Activated CD8-positive, alpha-beta memory T cell treated with anti-CD3 and anti-CD28 coated beads, Interleukin-2, amount 50 U/mL, for 4 hours (primary cell): ENCODE measurements at places on chromosomes 12 and 14.

- no peak for DNase-seq
These were observed 19.7 kb upstream of the YY1 start for GRCh38 chr14:100219126-100219785.

- DNase-seq = no peak
These were observed 15.1 kb downstream of the ABHD4 start for GRCh38 chr14:22613106-22613695.

DNA sequence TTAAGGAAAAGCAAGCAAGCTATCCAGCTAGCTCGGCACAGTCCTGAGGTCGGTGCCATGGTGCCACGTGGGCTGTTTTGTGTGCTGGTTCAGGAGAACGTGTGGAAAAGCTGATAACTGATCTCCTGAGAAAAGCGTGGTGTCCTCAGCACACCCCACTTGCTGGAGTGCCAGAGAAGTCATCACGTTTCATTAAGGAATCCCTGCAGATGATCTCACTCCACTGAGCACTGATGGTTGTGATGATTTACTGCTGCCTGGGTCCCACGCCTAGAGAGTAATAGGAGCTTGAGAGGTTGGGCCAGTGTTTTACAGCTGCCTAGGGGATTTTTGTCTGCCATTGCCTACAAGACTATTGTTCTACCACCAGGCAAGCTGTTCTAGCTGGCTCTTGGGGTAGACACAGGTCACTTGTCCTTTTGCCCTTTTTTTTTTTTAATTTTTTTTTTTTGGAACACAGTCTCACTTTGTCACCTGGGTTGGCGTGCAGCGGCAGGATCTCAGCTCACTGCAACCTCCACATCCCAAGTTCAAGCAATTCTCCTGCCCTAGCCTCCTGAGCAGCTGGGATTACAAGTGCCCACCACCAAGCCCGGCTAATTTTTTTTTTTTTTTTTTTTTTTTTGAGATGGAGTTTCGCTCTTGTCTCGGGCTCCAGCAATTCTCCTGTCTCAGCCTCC lies 42.3 kb upstream of the EVL start:
- no peak for DNase-seq

DNA sequence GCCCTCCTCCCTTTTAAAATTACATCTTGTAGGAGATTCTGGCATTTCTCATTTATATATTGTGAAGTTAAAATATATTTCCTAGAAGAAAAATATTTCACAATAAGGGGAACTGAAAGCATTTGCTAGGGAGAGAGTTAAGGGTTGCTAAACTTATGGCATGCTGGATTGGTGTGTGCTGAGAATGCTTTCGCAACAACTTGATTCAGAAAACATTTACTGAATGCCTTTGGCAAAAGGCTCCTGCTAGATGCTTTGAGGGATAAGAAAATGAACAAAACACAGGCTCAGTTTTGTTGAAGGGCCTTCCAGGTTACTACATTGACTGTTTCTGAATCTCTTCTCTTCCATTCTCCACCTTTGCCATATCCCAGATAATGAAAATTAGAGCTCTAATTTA lies 67.5 kb downstream of the DIP2B start:
- no peak for DNase-seq

DNA sequence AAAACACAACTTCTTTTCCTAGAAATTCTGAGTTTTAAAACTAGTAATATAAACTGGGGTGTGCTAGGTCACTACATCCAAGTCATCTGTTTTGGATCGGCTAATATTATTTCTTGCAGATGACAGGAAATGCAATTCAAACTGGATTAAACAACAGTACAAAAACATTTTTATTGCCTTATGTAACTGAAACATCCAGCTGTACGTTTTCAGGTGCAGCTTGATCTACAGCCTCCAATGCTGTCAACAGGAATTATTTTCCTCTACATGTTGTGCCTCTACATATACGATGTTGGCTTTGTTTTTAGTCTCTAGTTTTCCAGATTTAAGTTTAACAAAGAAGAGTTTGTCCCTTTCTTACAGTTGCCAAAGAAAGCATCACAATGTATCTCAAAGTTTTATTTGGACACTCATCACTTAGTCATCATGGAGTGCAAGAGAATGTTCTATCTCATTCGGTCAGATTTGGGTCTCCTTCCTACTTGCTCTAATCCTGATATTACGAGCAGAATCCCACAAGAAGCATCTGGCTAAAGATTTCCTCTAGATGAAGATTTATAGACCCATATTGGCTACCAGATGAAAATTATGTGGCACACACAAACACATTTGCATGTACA lies 326.7 kb downstream of the SLC6A15 start:
- no peak for DNase-seq

DNA sequence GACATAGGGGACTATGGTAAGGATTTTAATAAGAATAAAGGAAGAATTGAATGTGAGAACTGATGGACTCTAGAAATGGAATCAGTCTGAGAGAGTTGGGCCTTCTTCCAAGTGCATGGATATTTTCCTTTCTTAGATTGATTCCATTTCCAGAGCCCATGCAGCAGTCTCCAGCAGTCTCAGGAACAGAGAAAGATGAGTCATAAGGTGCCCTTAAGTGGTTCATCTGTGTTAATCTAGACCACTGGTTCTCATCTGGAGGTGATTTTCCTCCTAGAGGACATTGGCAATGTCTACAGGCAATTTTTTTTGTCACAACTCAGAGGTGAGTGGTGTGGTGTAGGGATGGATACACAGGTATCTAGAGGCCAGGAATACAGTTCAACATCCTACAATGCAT lies 25.9 kb downstream of the TRIM9 start:
- DNase-seq = no peak

DNA sequence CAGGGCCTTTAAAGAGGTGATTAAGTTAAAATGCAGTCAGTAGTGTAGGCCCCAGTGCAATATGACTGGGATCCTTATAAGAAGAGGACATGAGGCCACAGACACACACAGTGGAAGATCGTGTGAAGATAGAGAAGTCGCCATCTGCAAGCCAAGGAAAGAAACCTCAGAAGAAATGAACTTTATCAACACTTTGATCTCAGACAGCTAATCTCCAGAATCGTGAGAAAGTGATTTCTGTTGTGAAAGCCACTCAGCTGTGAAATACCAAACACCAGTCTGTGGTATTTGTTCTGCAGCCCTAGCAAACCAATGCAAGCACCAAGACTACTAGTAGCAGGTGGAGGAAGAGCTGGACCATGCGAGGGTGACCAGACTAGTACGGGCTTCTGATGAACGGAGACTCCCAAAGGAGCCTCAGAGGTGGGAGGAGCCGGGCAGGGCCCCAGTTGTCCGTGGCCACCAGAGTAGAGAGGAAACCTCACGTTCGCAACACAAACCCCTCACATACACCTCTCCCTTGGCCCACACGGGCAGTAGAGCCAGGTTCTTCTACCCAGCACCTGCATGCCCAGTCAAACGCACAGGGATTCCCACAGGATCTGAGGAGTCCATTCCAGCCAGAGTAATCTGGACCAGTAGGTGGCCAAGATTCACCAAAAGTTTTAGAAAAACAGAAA lies 243.0 kb downstream of the TTC8 start:
- DNase-seq = no peak

GRCh38 chr12:4160314-4161040 lies 113.1 kb upstream of the CCND2 start:
- DNase-seq = no peak

GRCh38 chr14:68210729-68211299 lies 391.2 kb downstream of the RAD51B start:
- peak; percentile 35 for DNase-seq

DNA sequence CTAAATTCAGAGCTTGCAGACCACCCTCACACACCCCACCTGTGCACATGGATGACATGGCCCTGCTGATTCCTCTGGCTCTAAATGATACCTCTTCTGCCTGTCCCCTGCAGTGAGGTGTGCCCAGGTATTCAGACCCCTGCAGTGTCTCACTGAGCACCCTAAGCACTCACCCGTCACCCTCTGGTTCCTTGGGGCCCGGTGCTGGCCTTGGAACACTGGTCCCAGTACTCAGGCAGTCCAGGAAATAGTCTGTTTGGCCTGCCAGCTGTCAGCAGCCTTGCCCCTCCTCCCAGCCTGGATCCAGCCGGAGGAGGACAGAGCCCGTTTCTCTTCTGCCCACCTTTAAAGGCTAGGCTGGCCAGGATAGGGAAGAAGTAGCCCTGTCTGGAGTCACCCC lies 44.9 kb downstream of the ESRRB start:
- DNase-seq = no peak

DNA sequence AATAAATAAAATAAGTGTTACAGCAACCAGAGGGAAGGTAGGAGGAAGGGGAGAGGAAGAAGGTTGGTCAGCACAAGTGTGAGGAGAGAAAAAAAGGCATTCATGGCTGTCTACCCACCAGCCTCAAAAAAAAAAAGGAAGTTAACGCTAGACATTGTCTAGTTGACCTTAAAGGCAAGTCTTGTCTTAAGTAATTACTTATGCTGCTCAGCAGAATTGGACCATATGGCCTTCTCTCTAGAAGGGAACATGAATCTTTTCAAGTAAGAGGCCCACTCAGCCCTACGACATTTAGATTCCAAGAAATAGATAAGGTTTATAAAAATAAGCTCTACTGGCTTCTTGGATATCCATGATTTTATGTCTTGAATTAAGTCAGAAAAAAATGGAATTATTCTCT lies 172.7 kb downstream of the ETNK1 start:
- no peak for DNase-seq

GRCh38 chr12:104371043-104371870 lies 67.7 kb downstream of the EID3 start:
- no peak for DNase-seq

- DNase-seq = no peak
These were observed 8.2 kb upstream of the RPS6KA5 start for GRCh38 chr14:91068642-91069041.

DNA sequence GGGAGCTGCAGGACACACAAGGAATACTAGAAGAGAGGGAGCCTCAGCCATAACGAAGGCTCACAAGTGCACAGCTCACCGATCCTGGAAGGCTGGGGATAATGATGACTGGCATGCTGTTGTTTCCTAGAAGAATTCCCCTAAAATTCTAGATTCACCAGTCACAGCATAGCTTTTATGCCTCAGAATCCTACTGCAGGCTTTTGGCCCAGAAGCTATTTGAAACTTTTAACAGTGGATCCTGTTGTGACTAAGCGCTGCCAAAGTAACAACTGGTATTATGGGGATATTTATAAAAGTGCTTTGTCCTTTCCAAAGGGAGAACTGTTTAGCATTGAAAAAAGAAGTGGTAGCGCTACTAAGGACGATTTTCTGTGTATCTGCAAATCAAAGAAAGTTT lies 214.1 kb upstream of the PELI2 start:
- DNase-seq = no peak

- DNase-seq = no peak
These were observed 263.1 kb downstream of the LRIG3 start for GRCh38 chr12:58657190-58657589.

GRCh38 chr12:96171905-96172304 lies 22.3 kb upstream of the ELK3 start:
- no peak for DNase-seq

DNA sequence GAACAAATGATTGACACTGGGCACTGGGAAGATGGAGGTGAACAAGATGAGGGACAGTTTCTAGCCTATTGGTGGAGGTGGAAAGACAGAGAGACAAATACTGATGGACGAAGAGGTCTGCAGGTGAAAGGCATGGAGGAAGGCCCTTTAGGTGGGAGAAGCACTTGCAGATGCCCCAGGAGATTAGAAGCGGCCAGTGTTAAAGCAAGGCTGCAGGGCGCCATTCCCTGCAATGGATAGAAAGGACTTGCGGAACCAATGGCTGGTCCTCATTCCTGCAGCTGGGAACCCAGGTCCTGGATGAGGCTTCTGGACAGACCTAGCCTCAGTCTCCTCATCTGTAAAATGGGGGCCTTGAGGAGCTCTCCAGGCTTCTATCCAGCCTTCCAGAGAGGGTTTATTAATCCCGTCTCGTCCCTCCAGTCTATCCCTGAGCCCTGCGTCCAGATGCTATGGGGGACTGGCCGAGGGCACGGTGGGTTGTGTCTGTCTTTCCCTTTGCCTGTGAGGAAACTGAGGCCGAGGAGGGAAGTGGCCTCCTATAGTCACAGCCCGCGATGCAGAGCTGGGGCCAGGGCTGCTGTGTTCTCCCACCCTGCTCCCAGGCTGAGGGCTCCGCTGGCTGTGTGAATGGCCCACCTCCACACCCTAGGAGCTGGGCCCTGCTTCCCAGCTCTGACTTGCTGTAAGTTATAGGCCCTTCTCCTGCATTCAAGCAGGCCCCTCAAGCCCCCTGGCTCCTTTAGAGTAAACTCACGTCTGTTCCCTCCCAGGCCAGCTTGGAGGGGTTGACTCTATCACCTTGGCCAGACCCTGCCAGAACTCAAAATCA lies 33.0 kb downstream of the CYP46A1 start:
- no peak for DNase-seq

- peak; percentile 21 for DNase-seq
These were observed 116.6 kb downstream of the ETV6 start for GRCh38 chr12:11765817-11766794.

DNA sequence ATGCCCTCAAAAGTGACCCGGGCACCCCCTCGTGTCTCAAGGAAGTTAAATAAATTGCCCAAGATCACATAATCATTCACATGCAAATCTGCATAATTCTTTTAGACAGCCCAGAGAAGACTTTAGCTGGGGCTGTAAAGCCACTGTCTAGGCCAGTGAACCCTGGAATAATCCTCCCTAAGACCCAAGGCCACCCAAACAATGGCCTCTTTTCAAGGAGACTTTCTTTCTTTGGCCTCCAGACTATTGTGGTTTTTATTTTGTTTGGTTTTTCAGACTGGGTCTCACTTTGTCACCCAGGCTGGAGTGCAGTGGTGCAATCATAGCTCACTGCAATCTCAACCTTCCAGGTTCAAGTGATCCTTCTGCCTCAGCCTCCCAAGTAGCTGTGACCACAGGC lies 10.6 kb downstream of the SVOP start:
- DNase-seq = no peak

DNA sequence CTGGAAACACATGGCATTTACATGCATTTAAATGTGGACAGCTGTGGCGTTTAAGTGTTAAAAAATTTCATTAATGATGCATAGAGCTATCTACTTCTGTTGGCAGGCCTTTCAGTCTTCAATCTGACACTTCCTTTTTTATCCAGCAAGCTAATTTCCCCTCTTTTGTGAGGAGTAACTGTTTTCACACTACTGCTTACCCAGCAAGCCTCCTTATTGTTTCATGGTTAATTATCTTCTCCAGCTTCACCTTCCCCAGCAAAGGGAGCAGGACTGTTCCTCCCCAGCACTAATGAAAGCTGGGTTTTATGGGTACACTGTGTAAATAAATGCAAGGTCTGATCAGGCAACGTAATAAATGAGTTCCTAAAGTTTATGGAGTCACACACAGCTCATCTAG lies 129.4 kb upstream of the NPAS3 start:
- no peak for DNase-seq
